Left cardiac atrium (tissue), 4 donors: ENCODE measurements at places on chromosomes 1 and 21. TPM values are rescaled to one million over a fixed set of nuclear protein-coding genes. Genes with fewer than 3 reads are reported as not detected.

The ITLN2 gene
- total RNA-seq: 0.21 TPM

DNA sequence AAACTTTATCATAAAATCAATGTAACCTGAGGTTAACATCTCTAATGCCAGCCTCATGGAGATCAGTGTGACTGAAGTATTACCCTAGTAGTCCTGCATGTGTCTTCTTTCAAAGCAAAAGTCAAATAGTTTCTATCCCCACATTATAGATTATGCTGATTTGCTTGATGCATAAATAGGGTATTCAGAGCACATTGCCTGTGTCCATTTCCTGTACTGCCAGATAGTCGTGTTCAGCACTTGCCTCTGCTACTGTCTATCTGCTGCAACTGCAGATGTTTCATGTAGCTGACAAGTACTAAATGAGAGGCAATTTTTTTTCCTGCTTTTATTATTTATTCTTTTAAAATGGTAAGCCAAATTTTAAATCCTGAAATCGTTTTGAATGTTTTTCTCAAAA lies 348.7 kb downstream of the CHRM3 start:
- no peak for DNase-seq

DNA sequence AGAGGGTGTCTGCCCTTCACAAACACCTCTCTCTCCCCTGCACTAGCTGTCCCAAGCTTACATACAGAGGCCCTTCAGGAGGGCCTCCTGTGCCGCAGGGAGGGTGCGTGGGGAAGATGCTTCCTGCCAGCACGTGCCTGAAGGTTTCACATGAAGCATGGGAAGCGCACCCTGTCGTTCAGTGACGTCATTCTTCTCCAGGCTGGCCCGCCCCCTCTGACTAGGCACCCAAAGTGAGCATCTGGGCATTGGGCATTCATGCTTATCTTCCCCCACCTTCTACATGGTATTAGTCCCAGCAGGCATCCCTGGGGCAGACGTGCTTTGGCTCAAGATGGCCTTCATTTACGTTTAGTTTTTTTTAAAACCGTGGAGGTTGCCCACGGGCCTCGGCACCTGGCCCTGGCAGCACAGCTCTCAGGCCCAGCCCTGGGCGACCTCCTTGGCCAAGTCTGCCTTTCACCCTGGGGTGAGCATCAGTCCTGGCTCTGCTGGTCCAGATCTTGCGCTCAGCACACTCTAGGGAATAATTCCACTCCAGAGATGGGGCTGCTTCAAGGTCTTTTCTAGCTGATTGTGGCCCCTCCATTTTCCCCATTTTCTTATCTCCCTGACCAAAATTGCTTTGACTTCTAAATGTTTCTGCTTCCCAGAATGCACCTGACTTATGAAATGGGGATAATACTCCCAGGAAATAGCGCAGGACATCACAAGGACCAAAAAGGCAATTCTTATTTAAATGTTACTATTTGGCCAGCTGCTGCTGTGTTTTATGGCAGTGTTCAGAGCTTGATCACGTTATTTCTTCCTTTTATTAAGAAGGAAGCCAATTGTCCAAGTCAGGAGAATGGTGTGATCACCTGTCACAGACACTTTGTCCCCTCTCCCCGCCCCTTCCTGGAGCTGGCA lies 6.1 kb downstream of the NPPA start:
- peak; percentile 59 for DNase-seq

DNA sequence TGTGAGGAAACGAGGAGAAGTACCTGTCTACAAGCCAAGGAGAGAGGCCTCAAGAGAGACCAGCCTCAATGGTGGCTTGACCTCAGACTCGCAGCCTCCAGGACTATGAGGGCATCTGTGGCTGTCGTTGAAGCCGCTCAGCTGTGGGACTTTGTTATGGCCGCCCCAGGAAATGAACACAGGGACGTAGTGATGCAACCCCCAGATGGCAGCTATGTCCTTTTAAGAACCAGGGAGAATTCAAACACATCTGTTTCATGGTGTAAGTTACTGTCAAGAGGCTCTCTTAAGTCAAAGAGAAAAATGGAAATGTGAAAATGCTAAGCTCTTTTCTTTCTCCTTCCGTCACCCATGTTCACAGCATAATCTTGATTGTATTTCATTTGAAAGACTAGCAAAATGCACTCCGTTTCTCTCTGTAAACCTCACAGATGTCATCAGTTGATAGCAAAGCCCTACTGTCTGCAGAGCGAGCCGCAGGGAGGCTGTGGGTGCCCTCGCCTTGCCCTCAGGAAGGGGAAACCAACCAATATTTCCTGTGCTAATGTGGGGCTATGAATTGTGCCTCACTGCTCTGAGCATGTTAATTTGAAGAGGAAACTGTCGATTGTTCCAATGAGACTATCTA lies 21.3 kb downstream of the UBASH3A start:
- no peak for DNase-seq

GRCh38 chr1:16605532-16606505 lies 7.5 kb downstream of the NBPF1 start:
- DNase-seq: no peak

DNA sequence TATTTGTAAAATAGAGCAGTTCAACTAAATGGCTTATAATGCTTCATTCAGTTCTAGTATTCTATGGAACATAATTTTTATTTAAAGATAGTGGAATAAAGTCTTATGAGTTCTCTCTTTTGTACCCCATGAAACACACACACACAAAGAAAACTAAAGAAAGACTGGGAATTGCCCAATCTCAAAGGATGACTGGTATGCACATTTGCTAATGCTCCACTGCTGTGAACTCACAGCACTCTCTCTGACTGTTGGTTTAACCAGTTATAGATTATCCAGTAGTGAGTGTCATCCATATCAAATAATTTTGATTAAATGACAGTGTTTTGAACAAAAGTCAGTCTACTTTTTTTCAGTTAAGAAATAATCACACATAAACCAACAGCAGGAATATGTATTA lies 1082.4 kb upstream of the B3GALT2 start:
- no peak for DNase-seq

The ATP5PB gene
- 458 TPM for total RNA-seq

GRCh38 chr1:7315316-7315715 lies 455.8 kb upstream of the VAMP3 start:
- no peak for DNase-seq

The SSU72 gene
- total RNA-seq: 107 TPM

- DNase-seq: no peak
Measured at GRCh38 chr1:240020871-240021270, 70.8 kb upstream of the FMN2 start.

The PSMG1 gene
- 30.6 TPM for total RNA-seq

DNA sequence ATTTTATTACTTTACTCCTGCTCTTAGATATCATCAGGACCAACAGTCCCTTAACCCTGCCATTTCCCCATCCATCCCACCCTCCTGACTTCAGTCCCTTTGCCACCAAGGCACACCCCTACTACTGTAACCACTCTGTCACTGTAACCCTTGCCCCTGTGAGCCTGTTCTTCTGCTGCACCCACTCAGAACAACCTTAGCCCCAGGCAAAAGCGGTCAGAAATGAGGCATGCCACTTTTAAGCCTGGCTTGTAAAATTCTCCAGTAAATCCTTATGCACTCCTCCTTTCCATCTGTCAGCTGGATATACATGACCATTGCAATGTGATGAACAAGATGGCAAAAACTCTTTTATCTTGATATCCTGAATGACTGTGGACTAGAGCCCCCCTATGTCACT lies 555.0 kb upstream of the PLXNA2 start:
- no peak for DNase-seq

The ZNF281 gene
- total RNA-seq: 7.0 TPM

GRCh38 chr1:214550857-214551435 lies 456 bp downstream of the PTPN14 start:
- DNase-seq: peak; percentile 66

The CELA2B gene
- total RNA-seq: not detected

DNA sequence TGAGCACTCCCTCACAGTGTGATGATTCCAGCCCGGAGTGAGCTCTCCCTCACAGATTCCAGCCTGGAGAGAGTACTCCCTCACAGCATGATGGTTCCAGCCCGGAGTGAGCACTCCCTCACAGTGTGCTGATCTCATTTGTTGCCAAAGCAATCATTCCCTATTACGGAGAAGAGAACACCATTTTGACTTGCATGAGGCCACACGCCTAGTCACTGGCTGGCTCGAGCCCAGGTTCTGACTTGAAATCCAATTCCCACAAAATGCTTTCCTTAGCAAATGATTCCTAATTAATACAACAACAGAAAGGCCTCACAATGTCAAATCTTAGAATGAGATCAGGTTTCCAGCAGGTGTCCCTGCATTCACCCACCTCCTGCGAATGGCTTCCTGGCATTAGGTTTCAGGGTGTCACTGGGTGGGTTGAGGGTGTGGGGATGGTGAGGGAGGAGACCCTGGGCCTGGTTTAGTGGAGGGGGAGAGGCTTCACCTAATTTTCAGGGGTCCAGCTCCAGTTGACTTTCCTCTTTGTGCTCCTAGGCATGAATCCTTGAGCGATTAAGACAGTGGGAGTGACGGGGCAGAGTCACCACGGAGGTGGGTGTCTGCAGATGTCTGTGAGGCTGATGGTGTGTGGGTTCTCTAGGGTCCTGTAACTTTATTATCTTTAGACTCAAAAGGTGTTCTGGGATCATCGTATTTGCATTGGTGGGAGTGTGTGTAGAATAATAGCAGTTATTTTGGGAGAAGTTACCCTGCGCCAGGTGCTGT lies 158.5 kb downstream of the KCNJ6 start:
- DNase-seq: no peak
